ENCODE measurements at places on chromosomes 2 and 18.
A peak's percentile ranks its signal among the peaks of the same experiment; 100 is the strongest.

- DNase-seq = no peak
Measured at GRCh38 chr18:29181151-29181901, 1004.4 kb upstream of the CDH2 start.

- DNase-seq = no peak
Measured at GRCh38 chr2:127437056-127437455, 18.8 kb downstream of the PROC start.

GRCh38 chr2:25654801-25655200 lies 18.6 kb downstream of the DTNB start:
- no peak for DNase-seq

GRCh38 chr2:230216489-230216888 lies 3.3 kb downstream of the SP110 start:
- DNase-seq = no peak

DNA sequence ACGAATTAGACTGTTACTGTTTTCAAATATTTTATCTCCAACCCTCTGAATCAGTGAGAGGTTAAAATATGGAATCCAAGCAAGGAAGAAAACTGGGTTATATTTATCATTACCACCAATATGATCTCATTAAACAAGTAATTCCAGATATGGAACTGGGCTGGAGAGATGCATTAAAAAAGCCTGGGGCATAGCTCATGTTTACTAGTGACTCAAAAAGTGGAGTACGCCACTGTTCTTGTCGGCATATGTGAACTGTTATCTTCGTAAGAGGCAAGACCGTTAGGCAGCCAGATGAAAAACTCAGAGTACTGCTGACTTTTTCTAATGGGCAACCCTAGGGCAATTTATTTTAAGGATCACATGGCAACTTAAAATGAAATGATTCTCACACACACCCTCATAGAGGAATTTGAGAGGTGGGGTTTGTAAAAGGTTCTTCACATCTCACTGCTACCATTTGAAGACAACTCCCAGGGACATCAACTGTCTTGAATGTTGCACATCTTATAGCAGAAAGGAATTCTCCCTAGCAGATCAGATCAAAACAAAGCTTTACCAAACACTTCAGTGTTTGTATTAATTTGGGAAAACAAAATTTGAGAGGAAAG lies 105.2 kb upstream of the TFCP2L1 start:
- no peak for DNase-seq

- no peak for DNase-seq
Measured at GRCh38 chr18:66833646-66834045, 229.8 kb upstream of the CDH19 start.

GRCh38 chr18:44915213-44915612 lies 234.5 kb downstream of the SETBP1 start:
- DNase-seq = no peak

DNA sequence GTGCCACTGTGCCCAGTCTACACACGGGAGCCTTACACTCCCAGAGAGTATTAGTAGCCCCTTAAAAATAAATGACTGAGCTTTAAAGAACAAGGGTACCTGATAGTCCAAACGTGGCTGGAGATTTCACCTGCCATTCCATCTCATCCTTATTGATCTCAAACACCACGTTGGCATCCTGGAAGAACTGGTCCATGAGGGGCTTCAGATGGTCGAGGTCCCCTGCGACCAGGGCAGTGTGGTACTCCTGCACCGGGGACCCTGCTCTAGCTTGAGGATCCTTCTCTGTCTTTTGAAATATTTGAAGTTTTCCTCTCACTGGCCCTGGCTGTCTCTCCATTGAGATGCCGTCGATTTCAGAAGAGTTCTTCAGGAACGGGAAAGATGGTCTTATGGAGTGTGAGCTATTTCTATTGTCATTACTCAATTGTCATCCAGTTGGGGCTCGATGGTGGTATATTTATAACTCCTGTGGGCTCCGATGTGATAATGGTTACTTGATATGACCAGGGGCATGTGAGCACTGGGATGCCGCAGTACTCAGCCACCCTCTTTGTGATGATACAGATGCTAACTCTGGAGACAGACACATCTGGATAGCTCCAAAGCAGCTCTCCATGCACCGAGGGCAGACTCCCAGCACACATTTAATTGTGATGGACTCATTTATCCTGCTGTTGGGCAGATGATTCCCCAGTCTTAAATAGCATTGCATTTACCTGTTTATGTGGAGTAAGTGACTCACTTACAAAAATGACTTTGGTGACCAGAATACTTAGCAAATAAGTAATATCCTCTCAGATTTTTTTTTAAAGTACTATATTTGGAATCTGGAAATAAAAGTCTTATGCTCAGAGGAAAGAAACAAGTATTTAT lies 22.8 kb downstream of the ASB18 start:
- no peak for DNase-seq

DNA sequence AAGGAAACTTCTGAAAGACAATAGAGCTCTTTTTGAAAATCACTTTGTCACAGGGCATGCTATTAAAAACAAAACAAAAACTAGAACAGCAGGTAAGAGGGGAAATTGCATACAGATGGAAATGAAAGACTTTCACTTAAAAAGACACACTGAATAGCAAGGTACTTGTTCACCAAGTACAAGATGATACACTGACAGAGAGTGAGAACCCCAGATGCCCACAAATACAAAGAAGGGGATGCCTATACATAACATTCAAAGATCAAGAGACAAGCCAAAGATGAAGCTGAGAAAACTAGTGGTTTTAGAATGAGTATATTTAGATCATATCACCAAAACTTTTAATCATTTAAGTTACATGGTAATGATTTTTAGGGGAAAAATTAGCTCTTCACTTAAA lies 60.7 kb downstream of the ASXL2 start:
- DNase-seq = no peak

DNA sequence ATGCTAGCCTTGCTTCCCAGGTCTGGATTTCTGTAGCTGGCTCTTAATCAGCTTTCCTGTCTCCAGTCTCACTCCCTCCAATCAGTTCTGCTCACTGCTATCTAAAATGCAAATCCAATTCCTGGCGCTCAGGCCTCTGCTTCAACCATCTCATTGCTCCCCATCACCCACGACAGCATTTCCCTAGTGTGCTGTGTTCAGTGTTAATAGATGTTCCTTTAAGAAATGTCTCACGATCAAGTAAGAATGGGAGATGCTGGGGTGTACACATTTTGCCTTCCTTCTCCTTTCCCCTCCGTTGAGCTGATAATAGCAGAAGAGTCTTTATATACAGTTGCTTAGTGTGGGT lies 1.6 kb upstream of the PUM2 start:
- DNase-seq = no peak

- no peak for DNase-seq
Measured at GRCh38 chr2:105739426-105739825, 5.3 kb upstream of the NCK2 start.

DNA sequence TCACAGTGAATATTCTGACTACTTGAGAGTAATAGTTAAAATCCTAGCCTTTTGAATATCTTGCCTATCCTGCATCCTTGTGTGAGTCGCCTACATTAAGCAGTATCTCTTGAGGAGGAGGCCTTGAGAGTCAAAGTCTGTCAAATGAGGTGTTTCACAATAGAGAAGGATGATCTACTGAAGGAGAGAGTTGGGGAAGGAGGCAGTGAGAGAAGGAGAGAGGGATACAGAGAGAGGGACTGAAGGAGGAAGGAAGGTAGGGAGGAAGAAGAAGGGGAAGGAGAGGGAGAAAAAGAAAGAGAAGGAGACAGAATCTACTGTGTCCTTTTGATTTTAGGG lies 123.6 kb upstream of the CYP26B1 start:
- no peak for DNase-seq

- DNase-seq = peak; percentile 65
Measured at GRCh38 chr2:237673130-237674001, 46.0 kb downstream of the LRRFIP1 start.

DNA sequence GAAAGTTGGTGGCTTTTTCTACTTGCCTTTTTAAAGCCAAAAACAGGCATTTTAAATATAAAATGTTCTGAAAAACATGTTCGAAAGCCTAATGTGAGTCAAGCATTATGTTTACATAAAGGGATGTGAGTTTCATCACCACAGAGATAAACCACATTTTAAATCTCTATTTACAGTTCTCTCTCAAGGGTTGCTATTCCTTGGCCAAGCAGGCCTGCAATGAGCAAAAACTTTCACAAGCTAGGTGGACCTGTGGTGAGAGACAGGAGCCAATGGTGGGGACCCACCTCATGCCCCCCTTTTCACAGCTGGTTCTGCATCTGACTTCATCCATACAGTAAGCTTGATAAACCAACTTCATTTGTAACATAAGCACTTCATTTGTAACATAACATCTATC lies 65.1 kb downstream of the CUL3 start:
- no peak for DNase-seq

- no peak for DNase-seq
Measured at GRCh38 chr2:151027151-151027550, 234.5 kb downstream of the RBM43 start.

DNA sequence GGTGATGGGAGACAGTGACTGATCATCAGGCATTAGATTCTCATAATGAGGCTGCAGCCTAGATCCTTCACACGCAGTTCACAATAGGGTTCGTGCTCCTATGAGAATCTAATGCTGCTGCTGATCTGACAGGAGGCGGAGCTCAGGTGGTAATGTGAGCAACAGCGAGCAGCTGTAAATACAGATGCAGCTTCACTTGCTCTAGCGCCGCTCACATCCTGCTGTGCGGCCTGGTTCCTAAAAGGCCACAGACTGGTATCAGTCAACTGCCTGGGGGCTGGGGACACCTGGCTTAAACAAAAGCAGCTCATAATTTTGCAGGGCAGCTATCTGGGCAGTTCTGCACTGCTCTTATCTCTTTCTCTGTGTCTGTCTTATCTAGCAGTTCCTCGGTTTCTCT lies 20.4 kb upstream of the CD226 start:
- DNase-seq = no peak

GRCh38 chr2:152594022-152594766 lies 123.1 kb downstream of the PRPF40A start:
- DNase-seq = no peak

GRCh38 chr18:31549416-31549815 lies 42.3 kb upstream of the TTR start:
- DNase-seq = no peak

GRCh38 chr2:240400371-240401161 lies 34.9 kb upstream of the GPC1 start:
- DNase-seq = no peak

DNA sequence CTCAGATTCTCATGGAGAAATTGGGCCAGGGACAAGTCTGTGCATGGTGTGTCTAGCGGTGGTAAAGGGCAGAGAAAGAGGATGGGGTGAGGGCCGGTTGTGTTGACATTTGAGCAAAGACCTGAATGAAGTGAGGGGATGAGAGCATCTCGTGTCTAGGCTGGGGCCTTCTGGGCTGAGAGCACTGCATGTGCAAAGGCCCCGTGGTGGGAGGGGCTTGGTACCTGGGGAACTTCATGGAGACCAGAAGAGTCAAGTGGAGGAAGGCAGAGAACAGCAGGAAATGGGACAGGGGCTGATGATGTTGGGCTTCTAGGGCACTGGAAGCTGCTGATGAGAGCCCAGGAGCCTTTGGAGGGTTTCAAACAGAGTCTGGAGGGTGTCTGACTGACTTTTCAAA lies 76.8 kb downstream of the SH3BP4 start:
- no peak for DNase-seq

DNA sequence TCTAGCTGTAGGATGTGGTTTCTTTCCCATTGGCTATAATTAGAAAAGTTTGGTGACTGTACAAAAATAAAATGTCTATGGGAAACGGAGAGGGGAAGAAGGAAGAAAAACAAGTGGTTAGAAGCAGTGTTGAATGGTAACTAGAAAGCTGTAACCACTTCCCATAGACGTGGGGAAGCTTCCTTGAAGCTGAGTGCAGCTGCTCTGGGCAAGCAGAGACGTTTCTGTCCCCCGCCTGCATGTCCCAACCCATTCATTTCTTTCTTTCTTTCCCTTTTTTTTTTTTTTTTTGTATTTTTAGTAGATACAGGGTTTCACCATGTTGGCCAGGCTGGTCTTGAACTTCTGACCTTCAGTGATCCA lies 367.8 kb upstream of the HS6ST1 start:
- DNase-seq = no peak

- no peak for DNase-seq
Measured at GRCh38 chr2:98801921-98802321, 71.0 kb upstream of the MGAT4A start.

DNA sequence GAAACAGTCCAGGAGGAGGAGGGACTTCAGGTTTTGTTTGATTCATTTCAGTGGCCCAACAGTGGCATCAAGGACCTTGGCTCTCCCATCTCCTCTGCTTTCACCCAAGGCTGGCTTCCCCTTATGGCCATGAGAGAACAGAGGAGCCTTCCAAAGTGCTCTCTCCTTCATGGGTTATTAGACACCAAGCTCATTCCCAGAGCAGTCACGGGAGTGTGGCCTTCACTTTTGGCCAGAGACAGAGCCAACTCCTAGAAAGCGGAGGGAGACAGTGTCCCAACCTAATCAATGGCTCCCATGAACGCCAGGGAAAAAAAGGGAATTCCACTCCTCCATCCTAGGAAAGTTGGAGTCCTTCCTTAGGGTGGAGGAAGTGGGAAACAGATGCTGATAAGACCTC lies 871 bp upstream of the DUSP28 start:
- DNase-seq = no peak

- no peak for DNase-seq
Measured at GRCh38 chr2:225065882-225066281, 23.6 kb upstream of the DOCK10 start.

DNA sequence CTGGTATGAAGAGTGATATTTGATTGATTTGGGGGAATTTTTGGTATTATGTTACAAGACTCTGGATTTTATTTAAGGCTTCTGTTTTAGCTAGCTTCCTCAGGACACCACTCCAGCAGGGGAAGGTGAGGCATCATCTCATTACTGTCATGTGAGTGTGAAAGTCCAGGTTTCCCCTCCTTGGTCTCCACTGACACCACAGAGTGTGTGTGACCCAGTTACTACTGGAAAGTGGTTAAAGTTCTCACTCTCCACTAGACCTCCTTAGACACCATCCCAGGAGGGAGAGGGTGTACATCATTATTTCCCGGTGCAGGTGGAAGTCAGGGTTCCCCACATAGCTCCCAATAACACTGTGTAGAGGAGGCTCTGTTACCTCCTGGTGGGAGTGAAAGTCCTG lies 35.8 kb upstream of the EPG5 start:
- DNase-seq = no peak

DNA sequence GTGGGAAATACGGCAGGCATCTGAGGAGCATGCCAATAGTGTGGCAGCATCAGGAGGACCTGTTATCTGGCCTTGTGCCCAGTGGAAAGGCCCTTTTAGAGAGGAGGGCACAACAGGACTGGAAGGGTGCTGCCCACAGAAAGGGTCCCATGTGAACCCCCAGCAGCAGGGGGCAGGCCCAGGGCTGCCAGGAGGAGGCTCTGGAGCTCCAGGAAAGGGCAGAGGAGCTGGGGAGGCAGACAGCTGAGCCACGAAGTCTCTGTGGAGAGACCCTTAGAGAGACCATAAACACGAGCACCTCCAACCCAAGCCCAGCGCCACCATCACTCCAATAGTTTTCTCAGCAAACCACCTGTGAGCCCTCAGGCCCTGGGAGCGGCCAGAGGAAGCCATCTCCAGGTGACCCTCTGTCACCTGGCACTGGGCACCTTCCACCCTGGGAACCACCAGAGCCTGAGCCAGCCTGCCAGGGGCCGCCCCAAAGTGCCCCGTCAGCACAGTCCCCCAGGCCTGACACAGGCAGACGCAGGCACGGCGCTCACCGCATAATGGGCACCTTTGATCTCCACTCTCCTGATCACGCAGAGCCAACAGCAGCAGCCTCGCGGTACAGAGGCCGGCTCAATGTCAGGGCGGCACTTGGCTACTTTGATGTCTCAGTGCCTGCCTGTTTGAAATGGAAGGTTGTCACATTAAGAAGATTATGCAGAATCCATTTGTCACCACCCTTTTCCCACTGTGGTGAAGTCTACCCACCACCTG lies 162.5 kb upstream of the RAB6C start:
- no peak for DNase-seq

GRCh38 chr2:166628478-166629136 lies 134.6 kb upstream of the SCN7A start:
- no peak for DNase-seq

Data from right kidney (tissue), 9 donors.